ENCODE measurements at places on chromosomes 13 and 19.
A peak's percentile ranks its signal among the peaks of the same experiment; 100 is the strongest.

DNA sequence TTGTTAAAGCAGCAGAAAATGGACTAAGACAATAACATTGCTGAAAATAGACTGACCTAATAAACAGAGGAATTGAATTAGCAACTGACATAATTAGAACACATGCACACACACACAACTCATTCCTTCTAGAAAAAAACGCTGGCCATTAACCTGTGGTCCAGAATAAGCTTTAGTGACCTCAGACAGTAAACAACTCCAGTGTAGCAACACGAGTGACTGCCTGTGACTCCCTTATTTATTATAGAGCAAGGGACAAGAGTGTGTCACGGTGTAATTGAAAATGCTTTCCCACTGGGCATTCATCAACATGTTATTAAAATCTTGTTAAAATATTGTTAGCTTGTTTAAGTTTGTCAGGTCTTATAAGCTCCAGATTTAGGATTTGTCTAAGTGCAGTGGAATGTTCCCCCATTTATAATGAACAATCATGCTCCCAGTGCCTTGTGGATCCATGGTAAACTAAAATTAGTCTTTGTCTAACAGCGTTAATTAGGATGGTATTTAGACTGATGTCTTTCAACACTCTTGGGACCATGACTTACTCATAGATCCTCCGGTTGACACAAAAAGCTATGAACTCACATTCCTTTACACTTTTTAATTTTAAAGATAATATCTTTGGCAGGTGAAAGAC lies 111.7 kb upstream of the IRS2 start:
- no peak for DNase-seq

DNA sequence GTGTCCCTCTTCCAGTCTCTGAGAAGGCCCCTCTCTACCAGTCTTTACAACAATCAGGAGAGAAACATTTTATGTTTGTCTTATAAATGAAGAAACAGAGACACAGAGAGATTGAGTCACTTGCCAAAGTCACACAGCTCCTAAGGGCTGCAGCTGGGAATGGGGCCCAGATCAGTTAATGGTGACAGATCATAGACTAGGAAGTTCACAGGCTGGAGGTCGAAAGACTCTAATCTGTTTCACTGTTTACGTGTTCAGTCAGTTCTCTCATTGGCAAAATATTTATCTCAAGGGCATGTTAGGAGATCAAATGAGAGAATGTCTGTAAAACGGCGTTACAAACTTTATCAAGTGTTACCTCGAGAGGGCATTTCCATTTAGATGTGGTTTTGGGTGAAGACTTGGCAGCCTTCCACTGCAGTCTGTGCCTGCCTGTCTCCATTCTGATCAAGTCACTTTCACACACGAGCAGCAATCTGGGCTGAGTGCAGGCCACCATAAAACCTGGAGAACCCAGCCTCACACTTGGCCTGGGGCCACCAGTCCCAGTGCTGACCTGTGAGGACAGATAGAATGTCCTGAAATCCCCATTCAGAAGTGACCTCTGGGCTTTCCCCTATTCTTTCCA lies 65.1 kb downstream of the SIAH3 start:
- DNase-seq, result no peak

- DNase-seq, result no peak
Measured at GRCh38 chr19:35439921-35440320, 8.1 kb upstream of the FFAR2 start.

DNA sequence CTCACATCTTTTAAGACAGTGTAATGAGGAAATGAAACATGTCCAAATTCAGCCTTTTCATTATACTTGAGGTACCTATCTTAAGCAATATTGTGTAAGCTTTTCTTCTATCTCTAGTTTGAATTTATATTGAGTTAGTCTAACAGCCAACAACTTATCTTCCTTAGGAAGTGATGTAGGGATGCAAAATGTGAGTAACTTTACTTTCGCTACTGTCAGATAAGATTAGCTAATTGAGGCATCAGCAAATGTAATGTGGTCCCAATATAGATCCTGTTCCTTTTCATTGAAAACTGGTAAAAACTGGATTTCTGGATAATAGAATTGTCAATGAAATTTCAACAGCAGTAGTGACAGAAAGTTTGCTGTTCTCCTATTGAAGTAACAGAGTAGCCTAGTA lies 902.2 kb downstream of the GPC5 start:
- no peak for DNase-seq

- no peak for DNase-seq
Measured at GRCh38 chr13:45500492-45501174, 35.9 kb downstream of the COG3 start.

- DNase-seq, result no peak
Measured at GRCh38 chr13:76048675-76049375, 412.7 kb downstream of the LMO7 start.

GRCh38 chr19:41569481-41570150 lies 6.3 kb upstream of the CEACAM21 start:
- no peak for DNase-seq

DNA sequence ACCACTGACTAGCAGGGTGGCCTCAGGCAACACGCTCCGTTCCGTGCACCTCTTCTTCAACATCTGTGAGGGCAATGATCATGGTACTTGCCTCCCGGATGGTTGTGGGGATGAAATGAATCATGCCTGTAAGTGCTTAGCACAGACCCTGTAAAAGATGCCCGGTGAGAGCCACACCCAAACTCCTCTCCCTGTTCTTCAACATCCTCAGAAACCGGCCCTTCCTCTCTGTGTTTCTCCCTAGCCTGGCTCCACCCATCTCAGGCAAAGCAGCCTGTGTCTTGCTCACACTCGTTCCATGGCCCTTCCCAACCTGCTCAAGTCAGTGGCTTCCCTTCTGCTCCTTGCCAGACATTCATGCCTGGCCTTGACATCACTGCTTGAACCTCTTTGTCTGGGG lies 5.8 kb upstream of the DMKN start:
- DNase-seq, result no peak

DNA sequence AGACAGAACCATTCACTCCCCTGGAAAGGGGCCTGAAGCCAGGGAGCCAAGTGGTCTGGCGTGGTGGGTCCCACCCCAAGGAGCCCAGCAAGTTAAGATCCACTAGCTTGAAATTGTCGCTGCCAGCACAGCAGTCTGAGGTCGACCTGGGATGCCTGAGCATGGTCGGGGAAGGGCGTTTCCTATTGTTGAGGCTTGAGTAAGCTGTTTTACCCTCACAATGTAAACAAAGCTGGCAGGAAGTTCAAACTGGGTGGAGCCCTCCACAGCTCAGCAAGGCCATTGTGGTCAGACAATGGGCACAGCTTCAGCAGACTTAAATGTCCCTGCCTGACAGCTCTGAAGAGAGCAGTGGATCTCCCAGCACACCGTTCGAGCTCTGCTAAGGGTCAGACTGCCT lies 195.6 kb upstream of the DACH1 start:
- peak; percentile 90 for DNase-seq

DNA sequence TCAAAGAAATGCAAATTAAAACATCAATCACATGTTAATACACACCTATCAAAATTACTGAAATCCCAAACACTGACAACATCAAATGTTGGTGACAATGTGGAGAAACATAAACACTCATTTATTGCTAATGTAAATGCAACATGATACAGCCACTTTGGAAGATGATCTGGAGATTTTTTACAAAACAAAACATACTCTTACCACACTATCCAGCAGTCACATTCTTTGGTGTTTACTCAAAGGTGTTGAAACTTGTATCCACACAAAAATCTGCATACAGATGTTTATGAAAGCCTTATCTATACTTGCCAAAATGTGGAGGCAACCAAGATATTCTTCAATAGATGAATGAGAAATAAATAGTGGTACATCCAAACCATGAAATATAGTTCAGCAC lies 1219.5 kb upstream of the PCDH20 start:
- DNase-seq, result no peak

- no peak for DNase-seq
Measured at GRCh38 chr19:9842834-9843625, 7.9 kb downstream of the PIN1 start.

DNA sequence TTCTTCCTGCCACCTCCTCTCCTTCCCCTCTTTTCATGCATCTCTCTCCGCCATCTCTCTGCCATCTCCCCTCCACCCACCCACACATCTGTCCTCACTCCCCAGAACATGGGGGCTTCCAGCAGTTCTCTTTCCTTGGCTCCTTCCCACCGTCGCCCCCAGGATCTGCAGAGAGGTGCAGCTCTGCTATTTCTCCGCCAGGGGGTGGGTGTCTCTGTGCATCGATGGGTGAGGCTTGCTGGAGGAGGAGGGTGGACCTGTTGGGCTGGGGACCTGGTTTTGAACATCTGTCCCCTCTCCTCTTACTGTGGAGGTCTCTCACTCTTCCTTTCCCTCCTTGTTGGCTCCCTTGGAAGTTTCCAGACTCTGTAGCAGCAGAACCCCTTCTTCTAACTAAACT lies 51.7 kb downstream of the MYH14 start:
- no peak for DNase-seq

- DNase-seq, result no peak
Measured at GRCh38 chr19:2607712-2608601, 94.5 kb downstream of the GNG7 start.

- DNase-seq, result no peak
Measured at GRCh38 chr13:112187527-112188297, 120.8 kb downstream of the SOX1 start.

- DNase-seq, result no peak
Measured at GRCh38 chr13:97224544-97225300, 2.6 kb downstream of the MBNL2 start.

DNA sequence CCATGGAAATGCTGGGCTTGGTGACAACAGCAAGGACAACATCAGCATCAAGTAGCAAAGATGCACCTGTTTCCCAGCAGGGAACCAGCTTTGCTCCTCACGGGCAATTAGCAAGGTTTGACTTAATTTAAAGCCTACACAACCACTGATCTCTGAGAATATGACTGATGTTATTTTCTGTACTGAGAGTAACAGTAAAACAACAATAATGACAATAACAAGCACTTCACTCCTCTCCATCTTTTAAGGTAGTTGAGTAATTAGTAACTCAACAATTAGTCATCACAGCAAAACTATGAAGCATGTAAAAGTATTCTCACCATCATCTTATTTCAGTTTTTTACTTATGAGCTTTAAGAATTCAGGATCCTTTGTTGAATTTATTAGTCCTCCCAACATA lies 37.3 kb downstream of the ENOX1 start:
- no peak for DNase-seq

DNA sequence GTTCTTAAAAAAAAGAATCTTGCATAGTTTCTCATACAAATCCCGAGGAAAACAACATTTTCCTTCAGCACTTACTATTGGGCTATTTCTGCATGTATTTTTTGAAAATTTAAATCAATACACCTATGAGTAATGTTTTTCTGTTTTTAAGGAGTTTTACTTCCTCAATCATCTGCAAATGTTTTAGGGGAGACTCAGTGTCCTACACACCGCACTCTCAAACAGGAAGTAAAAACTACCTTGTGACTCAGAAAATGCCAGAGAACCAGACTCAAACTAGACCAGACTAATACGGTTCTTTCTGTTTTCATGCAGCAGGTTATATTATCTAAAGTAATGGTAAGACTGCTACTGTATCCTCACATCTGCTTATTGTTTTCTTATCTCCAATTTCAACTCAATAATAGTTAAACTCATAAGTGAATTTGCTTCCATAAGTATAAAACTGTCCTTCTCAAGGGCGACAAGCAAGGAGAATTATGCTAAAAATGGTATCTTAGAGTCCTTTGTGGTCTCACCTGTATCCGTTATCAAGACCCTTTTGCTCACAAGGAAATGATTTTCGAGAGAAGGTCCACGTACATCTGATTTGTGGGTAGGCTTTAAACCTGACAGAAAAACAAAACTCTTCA lies 52.5 kb downstream of the FLT3 start:
- no peak for DNase-seq

- DNase-seq, result no peak
Measured at GRCh38 chr13:80033286-80033685, 307.6 kb downstream of the SPRY2 start.

GRCh38 chr19:38513762-38514167 lies 80.3 kb downstream of the RYR1 start:
- no peak for DNase-seq

DNA sequence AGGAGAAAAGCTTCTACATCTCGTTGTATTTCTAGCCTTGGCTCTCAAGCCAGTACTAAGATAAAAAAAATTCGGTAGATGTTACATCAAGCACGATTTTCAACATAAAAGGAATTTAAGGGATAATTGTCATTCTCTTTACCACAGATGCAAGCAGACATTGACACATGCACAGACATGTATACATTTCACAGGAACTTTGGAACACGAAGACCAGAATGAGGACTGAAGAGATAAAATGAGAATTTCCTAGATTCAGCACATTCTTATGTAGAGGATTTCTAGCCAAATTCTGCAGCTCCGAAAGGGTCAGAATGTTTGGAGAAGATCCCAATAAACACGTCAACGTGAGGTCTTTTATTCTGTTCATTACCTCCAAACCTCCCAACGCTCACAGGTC lies 284.5 kb upstream of the ARGLU1 start:
- DNase-seq, result no peak

DNA sequence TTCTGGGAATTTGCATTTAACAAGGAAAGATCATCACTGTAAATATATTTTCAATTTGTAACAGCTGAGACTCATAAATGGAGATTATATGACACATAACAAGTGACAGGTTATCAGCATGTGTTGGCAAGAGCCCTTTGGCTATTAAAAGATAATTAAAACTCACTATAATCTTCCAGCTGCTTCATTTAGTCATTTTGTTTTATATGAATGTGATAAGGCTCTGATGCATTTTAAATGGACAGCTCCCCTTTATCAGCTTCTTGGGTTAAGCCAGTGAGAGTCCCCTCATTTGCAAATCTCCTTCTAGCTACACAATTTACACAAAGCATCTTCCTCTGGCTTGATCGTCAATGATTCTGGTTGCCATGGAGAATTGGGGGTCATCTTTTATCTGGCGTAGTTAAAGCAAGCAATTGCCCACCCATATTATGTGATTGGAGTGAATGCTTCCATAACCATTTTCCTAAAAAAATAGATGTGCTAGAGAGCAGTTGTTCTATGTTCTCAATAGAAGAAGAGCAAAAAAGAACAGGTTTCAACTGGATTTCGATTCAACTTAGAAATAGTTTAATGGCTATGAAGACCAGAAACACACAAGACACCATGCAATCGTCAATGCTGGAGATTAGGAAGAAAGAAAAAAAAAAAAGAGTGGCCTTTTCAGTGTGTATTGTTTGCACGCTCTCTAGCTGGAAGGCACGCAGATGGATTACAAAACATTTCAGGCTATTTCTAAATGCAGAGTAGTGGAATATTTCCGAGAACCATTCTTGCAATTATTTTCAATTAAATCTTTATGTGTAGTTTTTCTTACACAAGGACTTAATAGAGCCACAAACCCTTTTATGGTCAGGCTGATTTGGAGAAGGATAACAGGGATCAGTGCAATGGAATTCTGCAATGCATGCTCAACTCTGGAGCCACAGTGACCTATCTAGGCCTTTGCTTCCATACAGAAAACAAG lies 27.4 kb downstream of the STARD13 start:
- no peak for DNase-seq

- no peak for DNase-seq
Measured at GRCh38 chr19:8120636-8121480, 28.5 kb downstream of the FBN3 start.

DNA sequence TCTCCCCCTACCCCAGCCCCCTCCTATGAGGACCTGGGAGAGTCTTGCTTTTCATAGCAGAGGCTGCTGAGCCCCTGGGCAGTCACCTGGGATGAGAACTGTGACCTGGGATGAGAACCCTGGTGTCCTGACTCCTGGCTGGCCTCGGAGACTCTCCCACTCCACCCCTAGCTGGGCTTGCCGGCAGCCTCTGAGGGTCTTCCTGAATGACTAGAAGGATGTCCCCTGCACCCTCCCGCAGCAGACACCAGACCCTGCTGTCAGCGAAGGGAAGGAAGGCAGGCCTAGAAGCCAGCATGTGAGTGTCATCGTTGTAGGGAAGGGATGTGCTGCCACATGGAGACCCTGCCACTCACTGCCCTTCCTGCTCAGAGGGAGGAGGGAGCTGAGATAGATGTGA lies 203.4 kb upstream of the ZNF536 start:
- no peak for DNase-seq
